ENCODE measurements at places on chromosomes 13 and 19.

DNA sequence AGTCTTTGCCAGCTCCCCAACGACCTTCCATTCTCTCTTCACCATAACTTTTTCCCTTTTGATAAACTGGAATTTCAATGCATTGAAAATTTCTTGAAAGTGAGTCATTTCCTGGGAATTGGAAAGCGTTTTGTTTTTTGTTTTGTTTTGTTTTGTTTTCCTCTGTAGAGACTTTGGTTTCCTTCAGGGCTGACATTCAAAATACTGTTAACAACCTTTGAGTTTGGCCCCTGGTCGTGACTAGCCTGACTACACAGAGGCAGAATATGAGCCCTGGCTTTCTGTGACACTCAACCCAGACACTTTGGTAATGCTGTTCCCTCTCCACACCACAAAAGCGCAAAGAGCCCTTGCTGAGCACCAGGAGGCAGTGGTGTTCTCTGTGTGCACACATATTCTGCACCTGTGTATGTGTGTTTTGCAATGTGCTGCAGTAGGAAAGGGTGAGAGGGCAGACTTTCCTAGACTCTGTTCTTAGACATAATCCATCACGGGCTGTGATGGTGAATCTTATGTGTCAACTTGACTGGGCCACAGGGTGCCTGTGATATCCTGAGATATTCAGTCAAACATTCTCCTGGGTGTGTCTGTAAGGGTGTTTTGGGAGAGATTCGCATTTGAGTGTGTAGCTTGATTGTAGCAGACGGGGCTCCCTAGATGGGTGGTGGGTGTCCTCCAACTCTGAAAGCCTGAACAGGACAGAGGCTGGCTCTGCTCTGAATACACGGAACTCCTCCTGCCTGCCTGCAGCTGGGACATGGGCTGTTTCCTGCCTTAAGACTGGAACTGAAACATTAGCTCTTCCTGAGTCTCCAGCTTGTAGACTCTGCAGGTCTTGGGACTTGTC is 29.5 kb upstream of the ANKRD10 start:
- DNase-seq, result peak; percentile 40

DNA sequence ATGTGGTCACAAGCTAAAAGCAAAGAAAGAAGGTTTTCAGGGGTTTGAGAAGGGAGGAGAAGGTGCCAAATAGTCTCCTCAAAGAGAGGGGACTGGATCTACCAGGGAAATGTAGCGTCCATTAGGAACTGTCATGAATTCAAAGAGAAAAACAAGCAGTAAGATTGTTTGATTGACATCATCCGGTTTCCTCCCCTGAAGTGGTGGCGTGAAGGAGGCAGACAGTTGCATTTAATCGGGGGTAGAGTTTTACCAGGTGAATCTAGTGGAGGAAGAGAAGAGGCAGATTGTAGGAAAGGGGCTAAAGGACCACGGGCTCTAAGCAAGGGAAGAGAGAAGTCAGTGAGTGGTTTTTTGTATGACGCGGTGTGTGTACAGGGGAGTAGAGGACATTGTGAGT is 13.0 kb upstream of the CYSLTR2 start:
- DNase-seq, result no peak

- no peak for DNase-seq
Measured at GRCh38 chr13:113053801-113054604, 51.6 kb upstream of the F7 start.

DNA sequence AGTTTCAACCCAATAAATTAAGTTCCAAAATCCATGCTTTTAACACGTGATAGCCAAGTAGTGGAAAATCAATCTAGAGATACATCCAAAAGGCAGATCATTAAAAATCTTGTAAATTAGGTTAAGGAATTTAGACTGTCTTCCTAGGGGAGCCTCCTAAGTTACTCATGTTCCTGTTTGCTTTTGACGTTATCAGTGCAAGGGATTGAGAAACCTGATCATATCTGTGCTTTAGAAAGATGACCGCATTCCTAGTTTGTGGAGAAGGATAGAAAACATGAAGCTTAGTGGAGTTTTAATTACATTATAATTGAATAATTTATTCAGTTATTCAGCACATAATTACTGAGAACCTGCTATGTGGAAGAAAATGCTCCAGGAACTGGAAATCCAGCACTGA is 251.0 kb upstream of the ARGLU1 start:
- no peak for DNase-seq

GRCh38 chr19:52034051-52034728 is 6.0 kb upstream of the ZNF614 start:
- no peak for DNase-seq

GRCh38 chr19:34193876-34194275 is 21.6 kb downstream of the LSM14A start:
- no peak for DNase-seq

DNA sequence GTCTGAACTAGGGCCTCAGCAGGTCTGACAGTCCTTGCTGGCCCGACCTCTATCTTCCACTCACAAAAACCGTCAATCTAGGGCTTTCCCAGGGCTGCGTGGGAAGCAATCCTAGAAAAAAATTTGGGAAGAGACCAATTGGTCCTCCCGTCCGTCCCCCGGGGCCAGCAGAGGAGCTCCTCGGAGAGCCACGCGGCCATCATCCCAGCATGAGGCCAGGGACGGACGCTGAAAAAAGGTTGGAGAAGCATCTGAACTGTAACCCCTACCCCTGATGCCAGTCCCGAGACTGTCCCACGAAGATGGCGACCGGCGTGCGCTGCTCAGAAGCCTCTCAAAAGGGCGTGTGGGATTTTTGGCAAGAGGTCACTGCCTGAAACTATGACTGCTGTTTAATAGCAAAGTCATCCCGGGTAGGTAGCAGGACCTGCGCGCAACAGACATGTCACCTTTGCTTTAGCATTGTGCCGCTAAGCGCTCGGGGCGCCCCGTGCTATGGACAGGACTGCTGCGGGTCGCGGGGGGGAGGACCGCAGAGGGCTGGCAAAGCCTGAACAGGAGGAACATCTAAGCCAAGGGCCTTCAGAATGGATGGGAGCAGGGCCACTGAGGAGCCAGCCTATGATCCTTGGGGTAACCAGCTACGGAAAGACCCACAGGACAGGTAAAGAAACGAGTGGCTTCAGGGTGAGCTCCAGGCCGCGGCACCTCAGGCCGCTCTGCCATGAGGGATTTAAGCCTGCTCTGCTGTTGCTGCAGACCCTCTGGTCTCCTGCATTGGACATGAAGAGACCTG is 10.6 kb downstream of the AKAP8 start:
- no peak for DNase-seq

GRCh38 chr13:50740052-50740741 is 103.3 kb downstream of the DLEU7 start:
- DNase-seq, result no peak

DNA sequence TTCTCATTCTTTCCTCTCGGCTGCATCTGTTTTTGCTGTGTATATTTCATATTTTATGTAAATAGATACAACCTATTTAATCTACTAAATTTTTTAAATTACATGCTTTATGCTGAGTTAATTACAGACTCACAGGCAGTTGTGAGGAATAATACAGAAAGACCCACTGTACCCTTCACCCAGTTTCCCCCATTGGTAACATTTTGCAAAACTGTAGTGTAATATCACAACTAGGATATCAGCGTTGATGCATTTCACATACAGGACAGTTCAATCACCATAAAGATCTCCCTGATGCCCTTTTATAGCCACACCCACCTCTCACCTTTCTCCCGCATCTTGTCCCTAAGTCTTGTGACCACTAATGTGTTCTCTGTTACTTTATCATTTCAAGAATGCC is 43.5 kb downstream of the GSX1 start:
- no peak for DNase-seq

DNA sequence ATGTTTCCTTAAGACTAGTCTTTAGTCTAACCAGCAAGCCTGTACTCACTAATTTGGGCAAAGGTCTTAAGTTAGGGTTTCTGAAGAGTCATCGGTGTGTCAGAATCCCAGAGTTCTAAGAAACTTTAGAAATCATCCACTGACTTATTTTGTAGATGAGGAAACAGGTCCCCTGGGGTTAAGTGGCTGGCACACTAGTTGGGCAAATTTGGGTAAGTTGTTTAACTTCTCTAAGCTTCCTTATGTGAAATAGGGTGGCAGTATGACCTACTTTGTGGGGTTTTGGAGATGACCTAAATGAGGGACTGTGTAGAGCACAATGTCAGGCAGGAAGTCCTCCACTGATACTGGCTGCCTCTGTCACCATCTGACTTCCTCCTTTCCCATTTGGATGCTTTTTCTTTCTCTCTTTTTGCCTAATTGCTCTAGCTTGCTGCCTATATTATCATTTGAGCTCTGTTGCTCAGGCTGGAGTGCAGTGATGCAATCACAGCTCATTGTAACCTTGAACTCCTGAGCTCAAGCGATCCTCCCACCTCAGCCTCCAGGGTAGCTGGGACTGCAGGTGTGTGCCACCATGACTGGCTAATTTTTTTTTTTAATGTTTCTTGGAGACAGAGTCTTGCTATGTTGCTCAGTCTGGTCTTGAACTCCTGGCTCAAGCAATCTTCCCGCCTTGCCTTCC is 2.3 kb downstream of the ADGRE3 start:
- peak; percentile 56 for DNase-seq

GRCh38 chr13:39672378-39673132 is 17.1 kb downstream of the COG6 start:
- no peak for DNase-seq

GRCh38 chr13:71358218-71358617 is 508.8 kb downstream of the DACH1 start:
- no peak for DNase-seq

DNA sequence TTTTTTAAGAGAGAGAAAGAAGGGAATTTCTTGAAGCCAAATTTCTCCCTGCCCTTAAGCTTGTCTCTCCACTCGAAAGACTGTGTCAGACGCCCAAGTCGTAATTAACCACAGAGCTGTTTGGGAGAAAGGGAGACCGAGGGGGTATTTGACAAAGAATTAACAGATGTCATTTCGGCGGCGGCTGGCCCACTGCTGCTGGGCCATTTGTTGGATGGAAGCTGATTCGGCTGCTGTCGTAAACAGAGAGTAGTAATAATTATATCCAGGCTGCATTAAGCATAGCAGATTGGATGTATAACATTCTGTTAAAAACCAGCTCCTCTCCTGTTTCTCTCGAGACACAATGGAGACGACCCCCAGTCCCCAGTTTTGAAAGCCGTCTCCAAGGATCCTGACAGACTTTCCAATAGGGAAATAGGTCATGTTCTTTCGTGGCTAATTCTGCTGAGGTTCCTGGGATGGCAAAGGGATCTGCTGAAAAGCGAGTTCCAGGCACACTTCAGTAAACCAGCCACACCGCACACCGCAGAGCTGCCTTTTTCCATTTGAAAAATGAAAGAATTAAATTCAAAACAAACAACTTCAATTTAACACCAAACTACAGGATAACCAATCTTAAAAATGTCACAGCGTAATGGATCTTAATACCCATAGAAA is 71.5 kb downstream of the KCTD15 start:
- no peak for DNase-seq

DNA sequence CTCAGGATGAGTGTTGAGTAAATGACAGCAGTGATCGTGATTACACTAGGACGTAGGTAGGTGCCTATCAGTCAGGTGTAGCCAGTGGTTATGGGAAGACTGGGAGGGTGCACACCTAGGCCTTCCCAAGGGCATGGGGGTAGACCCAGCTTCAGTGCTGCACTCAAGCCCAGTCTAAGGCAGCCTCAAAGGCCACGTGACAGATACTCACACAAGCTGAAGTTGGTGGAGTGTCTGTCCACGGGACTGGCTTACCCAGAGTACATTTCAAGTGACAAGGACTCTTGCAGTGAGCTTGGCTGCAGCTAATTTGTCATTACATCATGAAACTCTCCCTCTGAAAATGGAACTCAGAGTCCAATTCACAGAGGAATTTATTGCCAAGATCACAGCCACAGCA is 118.3 kb downstream of the SHISA2 start:
- DNase-seq, result no peak

GRCh38 chr13:49308097-49308875 is 60.6 kb downstream of the CDADC1 start:
- DNase-seq, result no peak

GRCh38 chr19:13963603-13964105 is 11.3 kb downstream of the DCAF15 start:
- no peak for DNase-seq

DNA sequence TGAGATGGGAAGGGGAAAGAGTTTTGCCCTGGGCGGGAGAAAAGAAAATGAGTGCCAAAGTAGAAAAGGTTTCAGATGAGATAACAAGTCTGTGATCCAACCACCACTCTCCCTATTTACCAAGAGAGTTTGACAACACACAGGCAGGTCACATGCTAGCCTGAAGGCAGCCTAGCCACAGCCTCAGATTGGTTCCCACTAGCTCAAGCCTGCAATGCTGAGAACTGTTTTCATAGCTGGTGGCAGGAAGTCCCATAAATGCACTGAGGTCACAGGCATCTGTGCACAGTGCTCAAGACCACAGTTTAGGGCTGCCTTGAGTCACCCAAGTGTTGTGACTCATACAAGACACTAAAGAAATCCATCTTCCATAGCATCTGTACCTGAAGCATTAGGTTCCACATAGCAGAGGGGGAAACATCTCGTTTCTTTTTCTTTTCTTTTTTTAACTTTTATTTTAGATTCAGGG is 18.5 kb upstream of the POP4 start:
- no peak for DNase-seq

GRCh38 chr13:42211704-42212464 is 60.1 kb upstream of the AKAP11 start:
- DNase-seq, result no peak

GRCh38 chr13:99747403-99747710 is 224.2 kb downstream of the ZIC5 start:
- DNase-seq, result no peak

- DNase-seq, result no peak
Measured at GRCh38 chr13:46008631-46009030, 43.9 kb downstream of the ZC3H13 start.

- peak; percentile 40 for DNase-seq
Measured at GRCh38 chr13:106496072-106496997, 39.1 kb downstream of the EFNB2 start.

DNA sequence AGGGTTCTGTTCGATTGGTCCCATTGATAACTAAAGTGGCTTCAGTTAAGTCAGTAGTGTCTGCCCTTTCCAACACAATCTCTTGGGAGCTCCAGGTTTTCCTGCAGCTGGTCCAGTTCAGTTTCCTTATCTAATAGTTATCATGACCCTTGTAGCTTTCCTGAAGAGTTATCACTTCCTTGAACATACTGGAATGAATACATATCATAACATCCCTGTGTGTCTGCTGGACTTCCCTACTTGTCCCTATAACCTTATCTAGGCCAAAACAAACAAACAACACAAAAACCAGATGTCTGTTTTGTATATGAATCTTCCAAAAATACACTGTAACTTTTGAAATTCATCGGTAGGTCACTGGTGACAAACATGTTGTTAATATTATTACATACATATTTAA is 167.6 kb downstream of the DCT start:
- no peak for DNase-seq

DNA sequence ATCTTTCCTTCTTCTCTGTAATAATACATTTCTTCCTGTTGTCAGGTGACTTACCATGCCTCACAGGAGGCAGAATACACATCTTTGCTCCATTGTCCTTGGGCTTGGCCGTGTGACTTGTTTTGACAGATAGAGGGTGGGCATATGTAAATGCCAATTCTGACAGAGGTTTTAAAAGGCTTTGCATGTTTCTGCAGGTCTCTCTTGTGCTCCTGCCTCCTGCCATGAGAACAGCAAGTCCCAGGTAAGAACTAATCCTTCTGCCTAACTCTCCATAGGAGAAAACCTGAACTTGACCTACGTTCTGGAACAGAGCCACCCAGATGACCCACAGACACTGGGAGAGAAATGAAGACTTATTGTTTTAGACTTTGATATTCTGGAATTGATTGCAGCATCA is 88.7 kb upstream of the TNFSF11 start:
- no peak for DNase-seq

GRCh38 chr19:35143818-35144217 is 763 bp downstream of the FXYD7 start:
- no peak for DNase-seq
